ENCODE measurements at places on chromosomes 5 and 9. TPM values are rescaled to one million over a fixed set of nuclear protein-coding genes. Genes with fewer than 3 reads are reported as not detected.

RNF180 gene
- total RNA-seq, result not detected

TTC16 gene
- not detected for total RNA-seq

GBGT1 gene
- total RNA-seq, result 0.05 TPM

ORM2 gene
- total RNA-seq, result not detected

HCN1 gene
- total RNA-seq, result not detected

CKMT2 gene
- not detected for total RNA-seq

INSL4 gene
- not detected for total RNA-seq

ENHO gene
- 0.71 TPM for total RNA-seq

PRRX2 gene
- 0.17 TPM for total RNA-seq

ZBED3 gene
- total RNA-seq, result 0.64 TPM

CAMK2A gene
- total RNA-seq, result 0.17 TPM

SUSD3 gene
- 1.4 TPM for total RNA-seq

SAPCD2 gene
- 28.5 TPM for total RNA-seq

NUTM2F gene
- total RNA-seq, result not detected

IL3 gene
- not detected for total RNA-seq

PCDH12 gene
- not detected for total RNA-seq

SPATA31C1 gene
- not detected for total RNA-seq

Measured in M059J (cell line).